ENCODE measurements at places on chromosomes 3 and 15. TPM values are rescaled to one million over a fixed set of nuclear protein-coding genes. Genes with fewer than 3 reads are reported as not detected.

GRCh38 chr15:87686841-87687522 lies 569.6 kb downstream of the NTRK3 start:
- DNase-seq: no peak

DNA sequence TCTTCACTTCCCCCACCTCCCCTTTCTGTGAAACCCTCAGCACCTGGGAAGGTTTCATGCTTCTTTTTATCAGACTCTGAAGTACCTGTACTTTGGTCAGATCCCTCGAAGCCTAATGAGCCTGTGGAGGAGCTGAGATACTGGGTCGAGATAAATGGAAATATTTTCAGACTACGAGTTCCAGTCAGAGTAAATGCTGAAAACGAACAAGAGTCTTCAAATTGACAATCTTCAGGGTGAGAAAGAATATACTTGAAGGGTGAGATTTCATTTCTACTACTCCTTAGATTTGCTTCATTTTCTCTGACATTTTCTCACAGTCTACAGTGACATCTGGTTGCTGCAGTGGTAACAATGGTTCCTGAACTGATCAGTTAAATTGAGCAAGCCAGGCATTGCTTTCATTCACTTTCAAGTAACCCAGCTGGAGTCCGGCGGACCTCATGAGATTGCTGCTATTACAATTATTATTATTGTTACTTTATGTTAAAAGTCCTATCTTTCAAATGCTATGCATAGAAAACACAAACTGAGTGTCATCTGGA lies 337.2 kb downstream of the VGLL3 start:
- DNase-seq: no peak

DNA sequence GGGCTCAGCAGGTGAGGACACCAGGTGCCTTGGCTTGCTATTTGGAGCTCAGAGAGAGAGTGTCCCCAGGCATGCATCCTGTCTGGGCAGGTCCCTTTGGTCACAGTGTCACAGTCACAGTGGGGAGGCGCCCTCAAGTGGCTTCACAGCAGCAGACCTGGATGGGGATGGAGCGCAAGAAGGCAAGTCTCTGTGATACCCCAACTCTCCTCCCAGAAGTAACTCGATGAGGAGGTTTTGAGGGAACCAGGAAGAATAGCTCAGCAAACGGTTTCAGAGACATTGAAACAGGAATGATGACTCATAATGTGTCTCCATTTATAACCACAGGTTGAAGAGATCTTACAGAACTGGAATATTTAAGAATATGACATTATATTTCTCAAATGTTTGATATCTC lies 66.5 kb upstream of the SH3GL3 start:
- no peak for DNase-seq

DNA sequence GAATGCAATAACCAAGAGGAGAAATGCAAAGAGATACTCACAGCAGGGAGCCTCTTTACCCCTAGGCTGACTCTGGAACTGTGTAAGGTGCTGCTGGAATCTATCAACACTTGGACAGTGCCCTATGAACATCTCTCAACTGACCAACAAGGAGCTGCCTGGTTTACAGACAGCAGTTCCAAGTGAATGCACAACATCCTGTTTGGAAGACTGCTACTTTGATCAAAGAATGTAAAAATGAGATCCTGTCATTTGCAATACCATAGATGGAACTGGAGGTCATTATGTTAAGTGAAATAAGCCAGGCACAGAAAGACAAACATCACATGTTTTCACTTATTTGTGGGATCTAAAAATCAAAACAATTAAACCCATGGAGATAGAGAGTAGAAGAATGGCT lies 136.3 kb downstream of the IMPG2 start:
- no peak for DNase-seq

DNA sequence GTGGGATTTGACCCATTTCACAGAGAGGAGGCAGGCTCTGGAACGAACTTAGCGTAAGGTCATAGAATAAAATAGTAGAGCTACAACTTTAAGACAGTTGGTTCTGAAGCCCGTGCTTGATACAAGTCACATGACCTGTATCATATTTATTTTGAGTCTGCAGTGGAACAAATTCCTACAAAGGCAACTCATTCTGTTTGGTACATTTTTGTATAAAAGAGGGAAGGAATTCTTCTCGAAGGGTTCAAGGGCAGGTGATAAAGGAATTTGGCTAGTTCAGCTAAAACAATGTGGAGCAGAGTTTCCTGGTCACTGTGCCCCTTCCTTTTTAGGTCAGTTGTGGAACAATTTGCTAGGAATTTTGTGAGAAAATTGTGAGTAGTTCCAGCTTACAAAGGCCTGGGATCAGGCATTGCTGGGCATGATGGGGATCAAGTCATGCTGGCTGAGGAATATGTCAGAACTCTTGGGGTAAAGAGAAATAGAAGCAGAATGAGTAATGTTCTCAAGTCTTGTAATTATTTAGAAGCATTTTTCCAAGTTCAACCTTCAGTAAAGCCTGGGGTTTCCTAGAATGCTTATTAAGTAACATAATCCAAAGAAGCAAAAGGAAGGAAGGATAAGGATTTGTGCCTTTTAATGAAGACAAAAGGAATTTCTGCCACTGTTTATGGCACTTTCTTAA lies 19.1 kb downstream of the USP3 start:
- no peak for DNase-seq

DNA sequence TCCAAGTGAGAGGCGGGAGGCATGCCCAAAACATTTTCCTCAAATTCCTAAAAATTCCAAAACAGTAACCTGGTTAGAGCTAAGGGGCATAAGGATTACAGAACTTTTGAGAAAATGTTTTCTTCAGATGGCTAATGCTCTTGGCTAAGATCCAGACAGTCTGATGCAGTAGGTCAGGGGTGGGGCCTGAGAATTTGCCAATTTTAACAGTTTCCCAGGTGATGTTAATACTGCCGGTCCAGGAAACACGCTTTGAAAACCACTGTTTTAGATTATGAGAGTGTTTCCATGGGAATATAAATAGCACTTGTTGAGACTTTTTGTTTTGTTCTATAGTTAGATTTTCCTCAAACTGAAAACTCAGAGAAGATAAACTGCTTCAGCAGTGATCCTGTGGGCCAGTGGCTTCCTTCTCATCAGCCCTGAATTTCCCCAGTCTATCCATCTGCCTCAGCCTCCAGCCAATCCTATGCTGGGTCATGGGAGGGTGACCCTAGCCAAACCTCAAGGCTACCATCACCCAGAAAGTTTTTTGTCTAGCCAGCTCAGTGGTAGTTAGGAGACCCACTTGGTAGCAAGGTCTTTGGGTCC lies 71.6 kb upstream of the ACP3 start:
- DNase-seq: no peak

- DNase-seq: no peak
Observed at GRCh38 chr3:153601374-153601853, 439.4 kb downstream of the RAP2B start.

- no peak for DNase-seq
Observed at GRCh38 chr3:154953538-154953937, 126.6 kb upstream of the MME start.

GRCh38 chr3:59601486-59601885 lies 551.7 kb upstream of the CFAP20DC start:
- DNase-seq: no peak

- no peak for DNase-seq
Observed at GRCh38 chr15:28922707-28923012, 36.9 kb downstream of the APBA2 start.

GRCh38 chr3:12952343-12953200 lies 111.2 kb upstream of the RPL32 start:
- DNase-seq: no peak

DNA sequence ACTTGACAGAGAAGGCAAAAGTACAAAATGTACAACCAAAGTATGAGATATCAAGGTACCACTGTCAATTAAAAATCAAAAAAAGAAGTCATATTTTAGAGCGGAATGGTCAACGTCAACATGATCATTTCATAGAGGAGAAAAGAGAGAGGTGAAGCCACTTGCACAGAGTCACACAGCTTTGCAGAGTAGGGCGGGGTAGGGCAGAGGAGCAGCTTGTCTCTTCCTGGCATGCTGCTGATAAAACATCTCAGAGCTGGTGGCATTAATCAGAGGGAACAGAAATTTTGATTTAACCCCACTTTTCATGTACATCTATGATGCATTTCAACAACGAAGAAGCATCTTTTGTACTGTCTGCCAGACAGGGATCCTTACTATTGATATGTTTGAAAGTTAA lies 5.2 kb upstream of the IGF1R start:
- no peak for DNase-seq

Gene FBXW12
- 0.36 TPM for polyA plus RNA-seq

Gene MRPS25
- 62.7 TPM for polyA plus RNA-seq

Gene MRAS
- 30.7 TPM for polyA plus RNA-seq

Gene EPHA6
- 1.2 TPM for polyA plus RNA-seq

Data from right renal pelvis (tissue), 4 donors.